ENCODE measurements at places on chromosomes 1 and 21. TPM values are rescaled to one million over a fixed set of nuclear protein-coding genes. Genes with fewer than 3 reads are reported as not detected.
A peak's percentile ranks its signal among the peaks of the same experiment; 100 is the strongest.

JAM2 gene
- 35.9 TPM for total RNA-seq

DNA sequence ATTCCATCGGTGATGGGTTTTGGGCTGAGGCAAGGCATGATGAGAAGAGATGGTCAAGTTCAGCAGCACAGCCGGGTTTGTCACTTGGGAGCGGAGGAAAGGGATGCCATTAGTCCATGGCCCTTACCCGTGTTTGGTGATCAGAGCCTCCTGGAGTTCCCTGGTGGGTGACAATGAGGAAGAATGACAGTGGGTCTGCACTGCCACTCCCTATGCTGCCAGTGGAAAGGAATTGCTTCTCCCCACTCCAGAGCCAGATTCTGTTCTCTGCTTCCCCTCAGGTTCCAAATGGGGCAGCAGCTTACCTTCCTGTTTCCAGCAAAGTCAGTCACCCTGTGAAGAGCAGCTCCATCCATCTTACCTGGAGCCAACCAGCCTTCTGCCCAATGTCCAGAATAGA is 393.1 kb downstream of the PTPRU start:
- no peak for DNase-seq

- DNase-seq: no peak
Observed at GRCh38 chr1:9073143-9073542, 3.7 kb upstream of the SLC2A5 start.

- DNase-seq: no peak
Observed at GRCh38 chr1:36880155-36881067, 153.9 kb downstream of the GRIK3 start.

GRCh38 chr1:84297546-84298244 is 3.8 kb upstream of the SAMD13 start:
- DNase-seq: no peak

KIF21B gene
- 2.0 TPM for total RNA-seq

DNA sequence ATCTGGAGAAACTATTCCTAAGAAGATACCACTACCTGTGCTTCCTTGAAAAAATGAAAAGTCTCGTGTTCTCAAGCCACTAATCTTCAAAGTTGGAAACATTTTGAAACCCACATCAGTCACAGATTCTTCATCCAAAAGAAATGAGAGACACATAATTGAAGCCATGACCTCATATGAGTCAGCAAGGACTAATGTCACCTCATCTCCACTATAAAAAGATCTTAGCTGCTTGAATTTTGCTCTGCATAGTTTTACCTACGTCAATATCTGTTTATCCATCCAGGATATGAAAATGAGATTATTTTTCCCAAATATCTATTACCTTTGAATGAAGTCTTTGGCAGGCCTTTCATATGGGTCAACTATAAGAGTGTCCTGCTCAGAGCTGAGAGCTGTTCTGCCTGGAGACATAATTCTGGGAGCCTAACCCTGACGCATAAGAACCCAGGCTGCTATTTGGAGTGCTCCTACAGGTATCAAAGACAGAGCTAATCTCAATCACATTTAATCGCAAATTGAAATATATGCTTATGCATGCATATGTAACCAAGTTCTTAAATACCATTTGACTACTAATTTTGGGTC is 312.5 kb upstream of the PKN2 start:
- no peak for DNase-seq

DNA sequence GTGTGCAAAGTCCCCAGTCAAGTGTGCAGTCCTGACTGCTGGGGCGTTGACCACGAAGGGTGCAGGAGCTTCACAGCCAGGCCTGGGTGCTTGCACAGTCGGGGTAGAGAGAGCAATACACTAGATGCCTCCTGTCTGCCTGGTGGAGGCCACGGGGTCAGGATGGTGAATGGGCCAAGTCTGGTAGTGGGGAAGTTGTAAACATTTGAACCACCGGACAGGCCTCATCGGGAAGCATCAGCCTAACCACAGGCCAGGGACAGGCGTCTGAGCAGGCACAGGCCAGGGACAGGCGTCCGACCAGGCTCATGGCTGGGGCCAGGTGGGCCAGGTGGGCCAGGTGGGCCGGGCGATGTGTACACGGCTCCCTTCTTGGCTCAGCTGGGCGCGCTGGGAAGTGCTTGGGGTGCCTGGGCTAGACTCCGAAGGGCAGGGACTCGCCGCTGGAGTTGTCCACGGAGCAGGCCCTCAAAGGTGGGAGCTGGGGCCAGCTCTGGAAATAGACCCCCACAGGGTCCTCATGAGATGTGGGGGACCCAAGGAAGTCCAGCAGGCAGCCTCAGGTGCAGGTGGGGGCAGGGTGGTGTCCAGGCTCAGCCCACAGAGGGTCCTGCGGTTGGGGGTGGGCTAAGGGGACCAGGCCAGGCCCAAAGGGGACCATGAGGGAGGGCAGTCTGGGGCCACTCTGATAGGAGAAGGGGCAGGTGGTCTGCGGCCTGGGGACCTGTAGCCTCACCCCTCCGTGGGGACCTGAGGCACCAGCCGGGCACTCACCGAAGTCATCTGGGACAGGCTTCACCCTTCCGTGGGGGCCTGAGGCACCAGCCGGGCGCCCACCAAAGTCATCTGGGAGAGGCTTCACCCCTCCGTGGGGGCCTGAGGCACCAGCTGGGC is 15.0 kb downstream of the COL6A1 start:
- DNase-seq: peak; percentile 20

- DNase-seq: no peak
Observed at GRCh38 chr1:20792196-20792595, 5.1 kb upstream of the HP1BP3 start.

DNA sequence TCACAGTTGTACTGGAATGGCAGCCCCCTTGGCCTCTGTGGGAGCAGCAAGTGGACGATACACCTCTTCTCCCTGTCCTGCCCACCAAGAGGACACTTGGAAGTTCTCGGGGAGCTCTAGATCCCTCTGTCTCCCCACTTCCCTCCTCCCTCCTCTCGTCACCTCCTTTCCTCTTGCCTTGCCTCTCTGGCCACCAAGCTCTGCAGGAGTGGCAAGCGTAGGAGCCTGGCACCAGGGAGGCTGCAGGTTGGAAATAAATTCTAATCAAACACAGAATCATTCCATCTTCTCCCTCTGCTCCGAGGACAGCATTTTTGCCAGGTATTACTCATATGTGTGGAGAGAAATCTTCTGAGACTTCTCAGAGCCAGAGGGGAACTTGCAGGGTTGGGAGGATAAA is 20.8 kb downstream of the CAMK2N1 start:
- DNase-seq: no peak

DNA sequence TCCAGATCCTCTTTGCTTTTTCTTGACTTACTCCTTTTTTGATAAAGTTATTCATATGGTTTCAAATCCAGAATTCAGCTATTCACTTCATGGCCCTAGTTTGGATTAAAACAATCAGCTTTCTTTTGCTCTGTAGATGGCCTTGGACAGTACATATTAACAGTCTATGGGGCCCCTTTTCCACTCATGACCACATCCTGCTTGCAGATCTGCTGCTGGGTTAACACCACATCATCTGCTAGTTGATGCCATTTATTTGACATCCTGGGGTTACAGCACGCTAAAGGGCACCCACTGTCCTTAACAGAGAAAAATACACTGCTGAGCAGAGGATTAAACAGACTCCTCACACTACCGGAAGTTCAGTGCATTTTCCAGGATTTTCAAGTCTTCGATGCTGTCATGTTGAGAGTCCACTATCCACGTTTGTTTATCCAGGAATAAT is 941 bp upstream of the IFI16 start:
- no peak for DNase-seq

- no peak for DNase-seq
Observed at GRCh38 chr1:72557446-72558049, 275.2 kb upstream of the NEGR1 start.

DNA sequence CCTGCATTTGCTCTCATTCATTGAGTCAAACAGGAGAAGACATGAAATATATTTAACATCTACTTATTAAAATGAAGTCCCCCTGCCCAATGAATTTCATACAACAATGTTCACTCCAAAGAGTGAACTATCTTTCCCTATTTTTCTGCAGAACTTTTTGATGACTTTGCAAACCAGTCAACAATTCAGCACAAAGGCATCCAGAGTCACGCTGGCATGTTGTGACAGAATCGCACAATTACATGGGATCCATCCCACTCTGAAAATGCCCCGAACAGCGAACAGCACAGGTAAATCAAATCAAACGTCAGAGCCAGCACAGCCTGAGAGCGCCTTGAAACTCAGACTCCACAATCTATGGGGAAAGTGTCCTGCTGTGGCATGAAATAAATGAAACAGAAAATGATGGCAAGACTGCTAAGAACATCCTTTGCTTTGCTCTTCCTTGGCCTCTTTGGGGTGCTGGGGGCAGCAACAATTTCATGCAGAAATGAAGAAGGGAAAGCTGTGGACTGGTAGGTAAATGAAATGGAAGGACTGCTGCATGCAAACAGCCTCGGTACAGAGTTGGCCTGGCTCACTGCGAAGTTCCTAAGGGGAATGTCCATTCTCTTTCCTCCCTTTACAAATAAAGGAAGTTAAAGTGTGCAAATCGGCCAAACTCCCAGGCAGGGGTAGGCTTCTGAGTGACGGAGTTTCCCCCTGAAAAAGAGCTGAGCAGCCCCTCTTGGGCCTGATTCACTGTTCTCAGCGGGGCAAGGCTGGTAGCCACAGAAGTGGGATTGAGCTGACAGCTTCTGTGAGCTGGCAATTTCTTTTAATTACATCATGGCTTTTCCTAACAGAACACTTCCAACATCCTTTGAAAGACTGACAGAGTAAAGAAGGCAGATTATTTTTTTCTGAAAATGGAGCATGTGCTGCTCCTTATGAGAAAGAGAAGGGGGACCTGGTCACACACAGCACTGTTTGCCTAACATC is at the start of gene DNASE2B:
Gene DNASE2B, plus strand, starts transcription at position 310 of the 981 bp plus-strand sequence. Its CDS starts 81 bp downstream, at position 391.
- DNase-seq: no peak

SPATA46 gene
- not detected for total RNA-seq

GRCh38 chr1:13577846-13578245 is 5.8 kb upstream of the PDPN start:
- no peak for DNase-seq

- peak; percentile 34 for DNase-seq
Observed at GRCh38 chr1:45493116-45493697, 2.2 kb upstream of the TESK2 start.

GRCh38 chr1:15337656-15338402 is 71.9 kb upstream of the EFHD2 start:
- no peak for DNase-seq

GRCh38 chr1:28518745-28519341 is 13.0 kb downstream of the RCC1 start:
- DNase-seq: no peak

GRCh38 chr1:97174039-97174704 is 452.6 kb downstream of the PTBP2 start:
- no peak for DNase-seq

GRCh38 chr21:45256912-45257672 is 30.6 kb downstream of the POFUT2 start:
- DNase-seq: no peak

NHLH1 gene
- not detected for total RNA-seq

DNA sequence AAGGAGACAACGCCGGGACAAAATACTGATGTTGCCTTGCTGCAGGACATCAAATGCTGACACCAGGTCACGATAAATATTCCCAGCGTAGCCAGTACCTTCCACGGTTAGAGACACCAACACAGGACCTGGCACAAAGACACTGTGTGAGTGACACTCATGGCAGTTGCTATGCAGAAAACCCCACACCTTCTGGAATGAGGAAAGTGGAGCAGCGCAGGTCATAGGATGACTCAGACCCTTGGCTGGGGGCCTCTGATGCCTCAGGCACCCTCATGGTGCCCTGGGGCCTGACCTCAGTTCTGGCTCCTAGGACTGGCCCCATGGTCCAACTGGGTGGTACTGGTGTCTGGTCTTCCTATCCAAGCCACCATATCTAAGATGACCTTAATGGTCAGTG is 7.0 kb downstream of the DCST2 start:
- DNase-seq: no peak

EFNA1 gene
- total RNA-seq: 49.1 TPM

DNA sequence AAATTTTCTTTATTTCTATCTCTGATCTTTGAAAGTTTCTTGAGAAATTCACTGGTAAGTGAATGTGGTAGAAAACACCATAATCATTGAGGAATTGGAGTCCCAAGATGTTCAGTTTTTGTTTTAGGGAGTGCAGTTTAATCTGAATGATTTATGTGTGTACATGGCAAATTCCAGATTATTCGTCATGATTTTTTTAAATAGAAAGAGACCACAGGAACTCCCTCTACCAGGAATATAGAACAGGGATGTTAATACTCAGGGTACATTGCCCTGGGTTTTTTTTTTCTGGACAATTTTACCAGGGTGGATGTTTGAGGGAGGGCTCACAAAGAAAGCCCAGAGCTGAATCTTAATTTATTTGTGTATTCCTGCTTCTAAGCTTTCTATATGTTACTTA is 109.0 kb downstream of the VPS13D start:
- DNase-seq: no peak

GRCh38 chr1:19797827-19798226 is 1.9 kb downstream of the TMCO4 start:
- DNase-seq: no peak

GRCh38 chr1:38004284-38005108 is 818 bp downstream of the FHL3 start:
- no peak for DNase-seq

CD1E gene
- not detected for total RNA-seq

GRCh38 chr1:202067188-202067974 is 55.3 kb upstream of the GPR37L1 start:
- DNase-seq: no peak

TRIM63 gene
- 5.4 TPM for total RNA-seq

DNA sequence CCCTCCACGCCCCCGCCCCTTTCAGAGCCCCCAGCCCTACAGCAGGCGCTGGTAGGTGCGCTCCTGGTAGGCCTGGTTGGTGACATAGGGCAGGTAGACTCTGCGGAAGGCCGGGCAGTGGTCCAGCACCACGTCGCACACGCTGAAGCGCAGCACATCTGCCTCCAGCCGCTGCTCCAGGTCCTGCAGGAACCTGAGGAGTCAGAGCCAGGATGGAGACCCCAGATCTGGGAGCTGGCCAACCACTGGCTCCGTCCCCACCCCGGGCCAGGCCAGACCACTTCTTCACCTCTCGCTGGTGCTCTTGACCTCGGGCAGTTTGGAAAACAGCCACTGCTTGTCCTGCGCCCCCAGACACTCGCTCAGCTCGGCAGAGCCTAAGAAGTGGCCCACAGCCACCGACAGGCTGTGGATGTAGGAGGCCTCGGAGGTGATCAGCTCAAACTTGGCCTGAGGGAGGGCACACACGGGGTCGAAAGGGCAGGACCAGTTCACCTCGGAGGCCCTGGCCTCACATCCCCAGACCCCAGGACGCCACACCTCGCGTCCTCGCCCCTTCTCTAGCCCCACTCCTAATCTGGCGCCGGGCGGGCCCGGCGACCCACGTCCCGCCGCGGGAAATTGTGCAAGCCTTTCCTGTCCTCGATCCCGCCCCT is 6.4 kb downstream of the ARHGEF19 start:
- DNase-seq: peak; percentile 67

DNA sequence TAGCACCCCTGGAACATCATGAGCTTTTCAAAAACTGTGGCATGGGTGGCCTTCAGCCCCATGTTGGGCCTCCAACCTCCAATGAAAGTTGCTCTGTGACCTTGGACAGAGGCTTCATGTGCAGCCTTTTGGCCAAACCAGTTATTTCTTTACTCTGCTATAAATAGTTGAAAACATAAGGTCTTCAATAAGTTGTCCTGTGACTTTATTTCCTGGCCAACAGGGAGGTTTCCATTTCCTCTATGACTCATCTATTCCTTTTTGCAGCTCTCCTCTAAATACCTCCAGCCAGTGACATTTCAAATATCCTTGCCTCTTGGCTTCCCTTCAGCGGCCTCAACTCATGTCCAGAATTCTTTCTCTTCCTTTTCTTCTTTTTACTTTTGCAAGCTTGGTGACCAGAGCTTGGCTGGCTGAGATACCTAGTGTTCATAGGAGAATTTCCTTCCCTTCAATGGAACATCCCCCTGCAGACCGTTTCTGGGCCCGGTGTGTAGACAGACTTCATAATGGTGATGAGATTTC is 22.7 kb upstream of the TRIM67 start:
- DNase-seq: no peak
